Frontal cortex (tissue), 4 donors: ENCODE measurements at places on chromosomes 6 and 20. TPM values are rescaled to one million over a fixed set of nuclear protein-coding genes. Genes with fewer than 3 reads are reported as not detected.

- no peak for DNase-seq
These were observed 243.3 kb upstream of the MOCS1 start for GRCh38 chr6:40177598-40177997.

DNA sequence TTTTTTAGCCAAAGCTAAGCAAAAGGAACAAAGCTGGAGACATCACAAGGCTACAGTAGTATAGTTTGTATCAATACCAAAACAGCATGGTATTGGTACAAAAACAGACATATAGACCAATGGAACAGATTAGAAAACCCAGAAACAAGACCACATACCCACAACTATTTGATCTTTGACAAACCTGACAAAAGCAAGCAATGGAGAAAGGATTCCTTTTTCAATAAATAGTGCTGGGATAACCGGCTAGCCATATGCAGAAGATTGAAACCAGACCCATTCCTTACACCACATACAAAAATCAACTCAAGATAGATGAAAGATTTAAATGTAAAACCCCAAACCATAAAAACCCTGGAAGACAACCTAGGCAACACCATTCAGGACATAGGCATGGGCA lies 5.0 kb downstream of the RFPL4B start:
- DNase-seq: no peak

DNA sequence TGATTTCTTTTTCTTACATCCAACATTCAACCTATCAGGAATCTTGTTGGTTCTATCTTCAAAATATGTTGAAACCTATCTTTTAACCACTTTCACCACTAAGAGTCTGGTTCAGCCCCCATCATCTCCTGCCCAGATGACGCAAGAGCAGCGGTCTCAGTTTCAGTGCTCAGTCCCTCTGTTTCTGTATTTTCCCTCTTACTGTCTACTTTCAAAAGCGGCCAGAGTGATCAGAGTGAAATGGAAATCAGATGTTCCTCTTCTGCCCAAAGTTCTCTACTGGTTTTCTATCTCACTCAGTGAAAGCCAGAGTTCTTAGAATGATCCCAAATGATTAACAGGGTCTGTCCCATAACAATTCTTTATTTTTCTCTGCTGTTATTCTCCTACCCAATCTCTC lies 147.9 kb upstream of the PDE7B start:
- DNase-seq: no peak

ELOVL4 gene
- 49.3 TPM for total RNA-seq

TRIM31 gene
- total RNA-seq: not detected

WFDC10B gene
- total RNA-seq: not detected
